ENCODE measurements at places on chromosomes 1 and 21.

- DNase-seq: no peak
- no peak overlapping the region for H3K27ac ChIP-seq
- H3K27me3 ChIP-seq: peaks cover 7% of the 10 kb centered on the region
- no peaks in the 10 kb centered on the region for H3K36me3 ChIP-seq
- H3K4me3 ChIP-seq: no peak overlapping the region
Observed at GRCh38 chr1:37410105-37410504, 64.3 kb upstream of the ZC3H12A start.

- H3K27ac ChIP-seq: no peak overlapping the region
- no peaks in the 10 kb centered on the region for H3K4me1 ChIP-seq
- no peak for DNase-seq
- H3K36me3 ChIP-seq: no peaks in the 10 kb centered on the region
Observed at GRCh38 chr1:2609319-2610035, 22.9 kb downstream of the PRXL2B start.

DNA sequence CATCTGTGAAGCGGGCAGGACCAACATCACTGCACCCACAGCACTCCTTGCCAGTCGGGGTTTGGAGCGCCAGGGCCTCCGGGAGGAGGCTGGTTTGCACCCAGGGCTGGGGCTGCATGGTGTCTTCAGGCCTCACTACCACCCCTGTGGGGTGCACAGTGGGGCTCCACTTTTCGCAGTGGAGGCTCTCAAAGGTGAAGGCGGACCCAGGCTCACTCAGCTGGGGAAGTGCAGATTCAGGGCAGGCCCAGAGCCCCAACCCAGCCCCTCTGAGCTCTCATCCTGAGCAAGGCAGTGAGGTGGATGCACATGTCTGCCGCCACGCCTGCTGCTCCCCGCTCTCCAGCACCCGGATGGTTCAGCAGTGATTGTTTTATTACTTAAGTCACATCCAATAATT lies 125.8 kb downstream of the PTPRU start:
- no peak overlapping the region for H3K27ac ChIP-seq
- H3K4me1 ChIP-seq: no peaks in the 10 kb centered on the region
- H3K27me3 ChIP-seq: peaks cover 3% of the 10 kb centered on the region
- H3K4me3 ChIP-seq: no peak overlapping the region

DNA sequence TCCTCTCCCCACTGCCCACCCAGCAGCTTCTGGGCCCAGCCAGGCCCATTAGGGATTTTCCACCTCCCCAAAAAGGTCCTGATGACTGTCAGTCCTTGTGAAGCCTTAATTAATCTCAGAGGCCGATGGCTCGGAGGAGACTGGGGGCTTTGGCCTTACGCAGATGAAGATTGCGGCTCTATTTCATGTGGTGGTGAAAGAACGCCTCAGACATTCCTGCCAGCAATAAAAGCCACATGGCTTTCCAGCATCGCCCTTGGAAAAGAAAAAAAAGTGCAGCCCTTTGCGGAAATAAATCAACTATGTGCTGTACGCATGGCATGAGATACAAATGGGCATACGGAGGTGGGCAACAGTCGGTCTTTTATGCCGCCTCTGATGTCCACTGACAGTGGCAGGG lies 6.6 kb upstream of the RUNX3 start:
- peaks cover 68% of the 10 kb centered on the region for H3K4me1 ChIP-seq
- H3K36me3 ChIP-seq: peaks cover 20% of the 10 kb centered on the region
- H3K27ac ChIP-seq: no peak overlapping the region
- no peaks in the 10 kb centered on the region for H3K27me3 ChIP-seq
- DNase-seq: no peak

DNA sequence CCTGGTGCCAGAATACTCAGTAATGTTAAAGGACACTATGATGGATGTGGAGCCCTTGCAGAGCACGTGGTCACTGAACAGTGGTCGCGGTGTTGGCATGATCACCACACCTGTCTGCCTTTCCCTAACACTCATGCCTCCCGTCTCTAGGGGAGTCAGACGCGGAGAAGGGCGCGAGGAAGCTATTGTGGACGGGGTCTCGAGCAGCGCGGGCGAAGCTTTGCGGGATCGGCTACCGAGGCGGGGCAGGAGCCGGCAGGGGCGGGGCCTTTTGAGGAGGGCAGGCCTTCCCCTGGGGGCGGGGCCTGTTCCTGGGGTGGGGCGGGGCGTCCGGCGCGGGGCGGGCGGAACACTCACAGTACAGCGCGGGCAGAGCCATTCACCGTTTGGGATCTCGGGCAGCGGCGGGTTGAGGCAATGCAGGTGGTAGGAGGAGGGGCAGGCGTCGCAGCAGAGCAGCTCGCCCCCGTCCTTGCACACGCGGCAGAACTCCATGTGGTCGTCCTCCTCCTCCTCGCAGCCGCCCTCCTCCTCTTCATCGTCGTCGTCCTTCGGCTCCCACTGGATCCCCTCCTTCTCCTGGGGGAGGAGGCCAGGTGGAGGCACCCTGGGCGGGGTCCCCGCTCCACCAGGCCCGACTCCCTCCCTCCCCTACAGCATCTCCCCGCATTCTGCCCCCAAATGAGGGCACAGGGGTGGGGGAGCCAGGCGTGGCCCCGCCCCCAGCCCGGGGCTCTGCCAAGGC lies 31.5 kb downstream of the CHD5 start:
- H3K27ac ChIP-seq: no peak overlapping the region
- H3K36me3 ChIP-seq: no peaks in the 10 kb centered on the region
- peak; percentile 77 for DNase-seq
- peak overlapping the region; percentile 52 for H3K4me3 ChIP-seq

GRCh38 chr1:3604997-3605823 lies 6.1 kb downstream of the MEGF6 start:
- H3K27ac ChIP-seq: no peak overlapping the region
- peaks cover 2% of the 10 kb centered on the region for H3K27me3 ChIP-seq
- H3K4me3 ChIP-seq: no peak overlapping the region

- peaks cover 7% of the 10 kb centered on the region for H3K27me3 ChIP-seq
- no peak overlapping the region for H3K27ac ChIP-seq
- no peak for DNase-seq
Observed at GRCh38 chr1:78839704-78840277, 166.7 kb downstream of the ADGRL4 start.

DNA sequence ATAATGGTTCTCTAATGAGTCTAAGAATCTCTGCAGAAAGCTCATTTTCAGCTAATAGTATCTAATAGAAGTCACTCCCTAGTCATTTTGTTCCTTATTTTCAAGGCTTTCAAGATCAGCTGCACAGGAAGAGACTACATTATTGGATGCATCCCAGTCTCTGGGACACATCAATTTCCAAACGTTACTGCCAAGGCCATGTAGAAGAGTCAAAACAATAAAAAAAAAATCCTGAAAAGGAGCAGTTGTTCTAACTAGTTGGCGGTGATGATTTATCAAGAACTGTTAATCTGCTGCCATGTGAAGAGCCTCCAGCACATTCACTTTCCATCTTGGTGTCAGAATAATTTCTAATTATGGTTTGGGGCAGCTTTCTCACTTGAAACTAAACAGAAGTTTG lies 5.7 kb downstream of the DDAH1 start:
- no peak overlapping the region for H3K27ac ChIP-seq
- H3K4me1 ChIP-seq: peaks cover 2% of the 10 kb centered on the region
- no peak overlapping the region for H3K4me3 ChIP-seq
- H3K36me3 ChIP-seq: no peaks in the 10 kb centered on the region
- peaks cover 43% of the 10 kb centered on the region for H3K27me3 ChIP-seq
- no peak for DNase-seq

Data from activated naive CD8-positive, alpha-beta T cell treated with anti-CD3 and anti-CD28 coated beads, Interleukin-2, amount 10 ng/mL, durations not matched to agents 7 days and 5 days (primary cell).